ENCODE measurements at places on chromosomes 4 and X.

GRCh38 chr4:164959896-164960295 is 17.6 kb downstream of the TRIM61 start:
- no peak for DNase-seq

DNA sequence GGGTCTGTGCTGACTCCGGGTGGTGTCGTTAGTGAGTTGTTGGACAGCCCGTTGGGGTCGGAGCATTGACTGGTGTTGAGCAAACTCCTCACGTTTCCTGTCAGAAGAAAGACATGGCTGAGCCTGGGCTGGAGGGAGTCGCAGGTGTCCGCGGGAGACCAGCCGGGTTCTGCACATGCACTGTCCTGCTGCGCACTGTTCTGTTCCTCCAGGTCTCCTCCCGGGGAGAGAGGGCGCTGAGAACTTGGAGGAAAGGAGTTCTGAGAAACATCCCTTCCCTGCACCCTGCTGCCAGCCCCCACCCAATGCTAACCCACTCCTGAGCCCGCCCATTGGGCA is 1.1 kb downstream of the ZNF141 start:
- DNase-seq: no peak

- DNase-seq: peak; percentile 4
Observed at GRCh38 chr4:957231-957580, 16.2 kb downstream of the DGKQ start.

DNA sequence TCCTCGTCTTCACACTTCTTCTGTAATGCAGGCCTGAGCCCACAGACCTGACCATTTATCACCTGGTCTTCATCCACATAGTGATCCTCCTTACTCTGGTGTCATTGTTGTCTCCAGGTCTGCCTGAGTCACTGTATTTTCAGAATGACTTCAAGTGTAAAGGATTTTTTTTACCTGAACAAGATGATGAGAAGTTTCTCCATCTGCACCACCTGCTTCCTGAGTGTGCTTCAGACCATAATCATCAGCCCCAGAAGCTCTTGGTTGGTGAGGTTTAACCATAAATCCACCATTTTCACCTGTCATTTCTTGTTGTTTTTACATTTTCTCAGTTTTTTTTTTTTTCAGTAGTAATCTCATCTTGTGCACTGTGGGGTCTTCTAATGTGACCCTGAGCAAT is 39.0 kb downstream of the WDR13 start:
- no peak for DNase-seq

GRCh38 chr4:8419222-8420041 is 21.1 kb downstream of the ACOX3 start:
- no peak for DNase-seq

GRCh38 chrX:3678328-3678727 is 35.1 kb downstream of the PRKX start:
- no peak for DNase-seq

GRCh38 chr4:14294611-14295010 is 667.1 kb upstream of the BOD1L1 start:
- no peak for DNase-seq

- DNase-seq: no peak
Observed at GRCh38 chr4:85656759-85657505, 182.0 kb downstream of the ARHGAP24 start.

- no peak for DNase-seq
Observed at GRCh38 chr4:165326831-165327210, 648 bp upstream of the MSMO1 start.

DNA sequence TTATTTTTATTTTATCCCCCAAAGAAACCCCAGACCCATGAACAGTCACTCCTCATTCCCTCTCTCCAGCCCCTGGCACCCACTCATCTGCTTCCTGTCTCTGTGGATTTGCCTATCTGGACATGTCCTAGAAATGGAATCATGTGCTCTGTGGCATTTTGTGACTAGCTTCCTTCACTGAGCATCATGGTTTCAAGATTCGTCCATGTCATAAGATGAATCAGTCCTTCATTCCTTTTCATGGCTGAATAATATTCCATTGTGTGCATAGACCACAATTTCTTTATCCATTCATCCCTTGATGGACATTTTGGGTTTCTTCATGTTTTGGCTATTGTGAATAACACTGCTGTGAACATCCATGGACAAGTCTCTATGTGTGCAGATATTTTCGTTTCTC is 10.2 kb downstream of the ABCD1 start:
- no peak for DNase-seq

- DNase-seq: no peak
Observed at GRCh38 chrX:17415242-17415810, 40.3 kb downstream of the NHS start.

- no peak for DNase-seq
Observed at GRCh38 chr4:157315968-157316367, 95.4 kb downstream of the GRIA2 start.

GRCh38 chr4:34814266-34814665 is 1430.0 kb downstream of the ARAP2 start:
- no peak for DNase-seq

DNA sequence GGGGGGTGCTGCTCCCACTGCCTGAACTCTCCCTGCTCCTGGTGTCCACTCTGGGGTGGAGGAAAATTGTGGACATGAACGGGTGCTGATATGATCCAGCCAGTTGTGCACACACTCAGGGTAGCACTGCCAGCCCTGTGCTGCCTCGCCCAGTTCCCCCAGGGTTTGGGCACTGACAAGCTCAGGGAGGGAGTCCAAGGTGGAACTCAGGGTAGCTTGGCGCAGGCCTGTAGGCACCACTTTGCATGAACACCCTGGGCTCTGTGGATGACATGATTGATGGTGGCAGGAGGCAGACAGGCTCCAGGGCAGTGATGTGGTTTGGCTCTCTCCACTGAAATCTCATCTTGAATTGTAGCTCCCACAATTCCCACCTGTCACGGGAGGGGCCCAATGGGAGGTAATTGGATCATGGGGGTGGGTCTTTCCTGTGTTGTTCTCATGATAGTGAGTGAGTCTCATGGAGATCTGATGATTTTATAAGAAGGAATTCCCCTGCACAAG is 572.0 kb upstream of the PABPC4L start:
- no peak for DNase-seq

GRCh38 chr4:85756938-85757337 is 282.0 kb downstream of the ARHGAP24 start:
- no peak for DNase-seq

GRCh38 chr4:114041117-114041475 is 61.6 kb upstream of the ARSJ start:
- DNase-seq: no peak

DNA sequence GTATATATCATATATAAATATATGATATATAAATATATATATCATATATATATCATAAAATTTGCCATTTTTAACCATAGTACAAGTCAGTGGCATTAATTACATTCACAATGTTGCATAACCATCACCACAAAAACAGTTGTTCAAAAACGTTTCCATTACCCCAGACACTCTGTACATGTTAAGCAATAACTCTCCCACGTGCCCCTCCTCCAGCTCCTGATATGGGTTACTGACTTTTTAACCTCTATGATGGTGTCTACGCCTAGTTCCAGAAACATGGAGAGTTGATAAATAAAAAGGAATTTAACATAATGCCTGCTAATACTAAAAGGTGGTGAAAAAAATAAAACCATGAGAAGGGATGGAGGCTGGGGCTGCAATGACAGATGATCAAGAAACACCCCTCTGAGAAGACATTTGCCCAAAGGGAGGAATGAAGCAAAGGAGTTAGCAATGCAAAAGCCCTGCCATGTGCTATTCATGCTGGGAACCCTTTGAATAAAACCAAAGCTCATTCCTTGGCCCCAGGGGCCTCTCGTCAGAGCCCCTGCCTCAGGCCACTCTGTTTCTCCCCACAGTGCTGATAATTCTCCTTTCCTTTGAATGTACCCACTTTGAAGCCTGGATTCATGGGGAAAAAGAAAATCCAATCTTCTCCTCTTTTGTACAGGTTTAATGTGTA is 144.3 kb downstream of the NWD2 start:
- DNase-seq: no peak

DNA sequence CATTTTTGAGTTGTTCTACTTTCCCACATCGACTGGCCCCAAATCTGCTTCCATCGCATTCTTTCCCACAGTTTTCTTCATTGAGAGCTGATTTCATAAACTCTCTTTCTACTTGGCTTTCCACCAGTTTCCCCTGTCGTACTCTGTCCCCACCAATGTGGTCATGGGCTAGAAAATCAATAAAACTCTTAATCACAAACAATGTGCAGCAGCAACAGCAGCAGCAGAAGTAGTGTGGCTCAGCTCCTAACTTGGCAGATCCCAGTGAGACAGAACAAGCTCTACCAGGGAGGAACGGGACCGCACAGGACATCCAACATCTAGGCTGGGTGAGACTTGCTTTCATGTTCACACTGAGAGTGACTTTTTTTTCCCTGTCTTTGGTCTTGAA is 3.1 kb upstream of the SETD7 start:
- no peak for DNase-seq

All from activated naive CD4-positive, alpha-beta T cell treated with anti-CD3 and anti-CD28 coated beads, Interleukin-2, amount 50 U/mL, for 16 hours (primary cell).